ENCODE measurements at places on chromosomes 11 and 22. TPM values are rescaled to one million over a fixed set of nuclear protein-coding genes. Genes with fewer than 3 reads are reported as not detected.

Gene SLC22A25
- not detected for total RNA-seq

Gene CASP12
- 1.2 TPM for total RNA-seq

Gene TBX10
- total RNA-seq = not detected

Gene TRIM3
- total RNA-seq = 27.8 TPM

Gene DNAJB7
- not detected for total RNA-seq

- DNase-seq = no peak
Observed at GRCh38 chr11:18715476-18715875, 10.5 kb downstream of the IGSF22 start.

- DNase-seq = no peak
Observed at GRCh38 chr11:79616392-79616851, 175.6 kb upstream of the TENM4 start.

DNA sequence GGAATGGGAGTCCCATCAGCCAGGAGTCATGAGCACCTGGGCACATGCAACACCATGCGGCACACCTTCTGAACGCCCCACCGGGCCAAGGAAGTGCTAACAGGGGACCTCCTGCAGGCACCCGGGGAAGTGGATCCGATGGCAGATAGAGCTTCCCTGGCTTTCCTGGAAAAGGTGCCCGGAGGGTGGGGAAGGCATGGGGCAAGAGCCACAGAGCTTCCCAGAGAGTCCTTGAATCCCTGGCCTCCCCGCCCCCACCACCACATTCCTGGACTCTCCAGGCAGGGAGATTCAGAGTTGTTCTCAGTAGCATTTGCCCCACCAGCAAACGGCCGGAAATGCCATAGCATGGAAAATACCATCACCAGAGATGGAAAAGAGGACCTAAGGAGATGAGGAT lies 8.3 kb downstream of the TRIM29 start:
- no peak for DNase-seq

DNA sequence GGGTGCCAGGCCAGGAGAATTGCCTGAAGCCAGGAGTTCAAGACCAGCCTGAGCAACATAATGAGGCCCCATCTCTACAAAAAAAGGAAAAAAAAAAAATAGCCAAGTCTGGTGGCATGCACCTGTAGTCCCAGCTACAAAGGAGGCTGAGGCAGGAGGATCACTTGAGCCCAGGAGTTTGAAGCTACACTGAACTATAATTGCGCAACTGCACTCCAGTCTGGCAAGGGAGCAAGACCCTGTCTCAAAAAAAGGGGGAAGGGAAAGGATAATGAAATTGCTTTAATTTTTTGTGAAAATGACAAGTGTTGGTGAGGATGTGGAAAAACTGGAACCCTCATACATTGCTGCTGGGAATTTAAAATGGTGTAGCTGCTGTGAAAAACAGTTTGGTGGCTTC lies 19.2 kb downstream of the STK33 start:
- DNase-seq = no peak

- DNase-seq = no peak
Observed at GRCh38 chr11:16924826-16925560, 89.2 kb downstream of the PLEKHA7 start.

DNA sequence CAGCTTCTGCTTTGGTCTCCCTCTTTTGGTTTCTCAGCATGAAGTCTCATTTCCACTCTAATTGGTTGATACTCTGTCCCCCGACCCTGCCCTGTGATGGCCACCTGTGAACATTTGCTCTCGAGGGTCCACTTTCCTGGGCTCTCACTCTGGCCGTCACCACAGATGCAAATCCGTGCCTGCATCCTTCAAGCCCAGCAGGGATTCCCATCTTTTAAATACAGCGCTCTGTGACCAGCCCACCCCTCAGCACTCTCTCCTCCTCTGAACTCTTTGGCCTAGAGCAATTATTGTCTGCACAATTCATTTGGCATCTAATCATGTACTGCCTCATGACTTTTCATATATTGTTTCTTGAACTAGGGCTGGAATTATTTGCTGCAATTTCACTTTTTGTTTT lies 26.0 kb downstream of the PKNOX2 start:
- no peak for DNase-seq

DNA sequence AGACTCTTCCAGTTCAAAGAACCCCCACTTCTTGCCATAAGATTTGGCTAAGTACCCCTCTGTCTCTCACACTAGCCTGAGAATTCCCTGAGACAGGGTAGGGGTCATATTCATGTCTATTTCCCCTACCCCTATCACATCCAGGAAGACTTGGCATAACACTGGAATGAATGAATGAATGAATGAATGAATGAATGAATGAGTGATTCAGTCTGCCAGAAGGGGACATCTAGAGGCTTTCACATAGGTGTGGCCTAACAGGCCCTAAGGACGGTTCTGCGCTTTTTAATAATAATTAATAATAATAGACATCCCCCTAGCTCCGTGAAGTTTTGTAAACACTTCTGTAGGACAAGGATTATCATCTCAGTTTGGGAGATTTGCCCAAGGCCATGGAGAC lies 415.7 kb downstream of the TENM4 start:
- no peak for DNase-seq

- no peak for DNase-seq
Observed at GRCh38 chr11:2193099-2193887, 21.7 kb upstream of the TH start.

- no peak for DNase-seq
Observed at GRCh38 chr22:20084547-20085413, 4.7 kb downstream of the DGCR8 start.

DNA sequence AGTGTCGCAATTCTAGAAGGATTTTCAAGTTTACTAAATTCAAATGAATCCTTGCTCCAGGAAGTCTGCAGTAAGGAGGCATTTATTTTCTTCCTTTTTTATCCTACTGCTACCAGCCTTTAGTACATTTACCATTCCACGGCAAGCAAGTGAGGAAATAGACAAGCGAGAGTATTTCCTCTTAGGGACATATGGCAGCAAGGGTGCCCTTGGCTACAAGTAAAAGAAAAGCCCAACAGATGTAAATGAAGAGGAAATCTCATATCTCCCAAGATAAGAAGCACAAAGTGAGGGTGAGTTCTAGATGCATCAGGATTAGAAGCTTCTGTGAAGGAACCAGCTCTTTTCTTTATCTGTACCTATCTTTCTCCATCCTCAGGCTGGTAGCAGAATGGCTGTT lies 37.8 kb upstream of the FZD4 start:
- DNase-seq = no peak

GRCh38 chr11:7057641-7058040 lies 31.2 kb upstream of the RBMXL2 start:
- DNase-seq = no peak

DNA sequence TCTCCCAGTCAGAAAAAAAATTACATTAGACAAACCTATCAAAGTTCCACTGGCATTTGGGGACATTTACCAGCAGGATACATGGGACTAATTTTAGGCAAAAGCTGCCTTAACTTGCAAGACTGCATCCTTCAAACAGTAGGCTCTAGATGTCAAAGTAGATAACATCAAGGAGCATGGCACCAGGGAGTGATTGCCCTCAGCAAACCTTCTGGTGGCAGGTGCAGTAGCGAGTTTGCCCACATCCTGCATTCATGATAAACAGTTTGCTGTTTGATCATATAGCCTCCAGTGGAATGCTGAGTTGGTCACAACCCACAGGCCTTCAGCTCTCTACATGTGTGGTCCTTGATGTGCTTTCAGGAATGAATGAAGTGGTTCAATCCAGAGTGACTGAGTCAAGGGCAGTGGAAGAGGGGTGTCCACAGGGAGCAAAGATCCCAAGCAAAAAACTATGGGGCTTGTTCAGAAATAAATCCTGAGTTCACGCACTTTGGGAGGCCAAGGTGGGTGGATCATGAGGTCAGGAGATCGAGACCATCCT lies 12.0 kb downstream of the SCGB1D2 start:
- DNase-seq = peak; percentile 64

DNA sequence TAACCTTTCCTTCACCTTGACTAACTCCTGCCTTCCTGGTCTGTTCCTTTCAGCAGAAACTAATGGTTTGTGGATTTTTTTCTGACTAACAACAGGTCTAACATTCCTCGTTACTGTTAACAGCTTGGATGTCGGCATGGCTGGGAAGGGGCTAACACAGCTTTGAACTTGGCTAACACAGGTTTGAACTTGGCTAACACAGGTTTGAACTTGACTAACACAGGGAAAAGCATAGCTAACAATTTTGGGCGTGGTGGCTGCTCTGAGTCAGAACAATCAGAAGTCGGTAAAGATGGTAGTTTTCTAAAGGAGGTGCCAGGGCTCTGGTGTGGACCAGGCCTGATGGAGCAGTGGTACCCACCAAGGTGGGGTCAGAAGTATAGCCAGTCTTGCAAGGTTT lies 16.1 kb downstream of the MIAT start:
- no peak for DNase-seq

DNA sequence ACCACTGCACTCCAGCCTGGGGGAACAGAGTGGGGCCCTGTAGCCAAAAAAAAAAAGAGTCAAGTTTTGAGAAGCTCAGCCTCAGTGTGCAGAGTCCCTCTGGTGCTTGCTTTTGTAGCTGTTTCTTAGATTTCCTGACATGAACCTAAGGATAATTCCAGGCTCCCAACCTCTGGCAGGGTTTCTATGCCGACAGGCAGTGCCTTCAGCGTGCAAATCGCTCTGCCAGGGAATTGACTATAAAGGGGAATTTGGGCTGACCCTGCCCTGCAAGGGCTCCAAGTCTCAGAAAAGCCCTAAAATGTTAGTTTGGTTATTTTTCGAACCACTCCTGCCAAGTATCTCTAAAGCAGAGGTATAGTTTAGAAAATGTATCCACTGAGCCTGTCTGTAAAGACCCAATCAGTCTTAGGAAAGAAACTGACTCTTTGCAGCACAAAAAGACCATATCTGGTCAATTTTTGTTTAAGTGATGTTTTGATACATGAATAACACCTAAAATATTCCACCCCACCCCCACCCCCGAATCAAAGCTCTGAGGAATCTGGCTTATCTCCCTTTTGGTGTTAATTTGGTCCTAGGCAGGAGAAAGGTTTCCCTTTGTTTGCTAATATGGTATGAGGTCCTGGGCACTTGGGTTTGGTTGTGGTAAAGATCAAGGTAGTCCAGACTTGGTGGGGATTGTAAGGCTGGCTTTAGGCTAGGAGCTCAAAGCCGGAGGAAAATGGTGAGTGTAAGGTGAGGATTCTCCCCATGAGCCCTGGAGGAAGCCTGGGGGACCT lies 49.7 kb downstream of the ANO1 start:
- DNase-seq = no peak

GRCh38 chr11:46267930-46268329 lies 9.5 kb upstream of the CREB3L1 start:
- no peak for DNase-seq

- DNase-seq = no peak
Observed at GRCh38 chr11:128957202-128957482, 14.5 kb upstream of the TP53AIP1 start.

GRCh38 chr22:46069521-46070214 lies 80.7 kb upstream of the PPARA start:
- peak; percentile 97 for DNase-seq

GRCh38 chr11:90747057-90747456 lies 524.2 kb upstream of the CHORDC1 start:
- no peak for DNase-seq

GRCh38 chr11:33941637-33942160 lies 49.8 kb upstream of the LMO2 start:
- DNase-seq = no peak

- DNase-seq = no peak
Observed at GRCh38 chr11:19786644-19787043, 74.0 kb downstream of the NAV2 start.

- no peak for DNase-seq
Observed at GRCh38 chr11:74770456-74770855, 21.8 kb downstream of the RNF169 start.

- DNase-seq = no peak
Observed at GRCh38 chr22:33806191-33806590, 114.1 kb downstream of the LARGE1 start.

GRCh38 chr11:78281511-78281910 lies 92.8 kb downstream of the USP35 start:
- no peak for DNase-seq

DNA sequence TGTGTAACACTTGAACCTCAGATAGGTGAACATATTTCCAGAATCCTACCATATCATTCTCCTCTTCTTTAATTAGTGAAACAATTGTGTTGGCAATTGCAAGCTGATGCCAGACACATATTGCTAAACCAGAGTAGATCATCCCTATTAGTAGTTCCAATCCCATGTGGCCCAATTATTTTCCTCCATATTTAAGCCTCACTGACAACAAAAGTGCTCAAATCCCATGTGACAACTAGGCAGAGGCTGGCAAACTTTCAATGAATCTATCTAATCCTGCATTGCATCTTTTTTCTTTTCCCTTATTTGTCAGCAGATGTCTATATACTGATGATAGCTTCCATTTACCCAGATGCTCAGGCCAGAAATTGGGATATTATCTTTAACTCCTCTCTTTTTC lies 90.4 kb downstream of the GRIA4 start:
- DNase-seq = no peak

DNA sequence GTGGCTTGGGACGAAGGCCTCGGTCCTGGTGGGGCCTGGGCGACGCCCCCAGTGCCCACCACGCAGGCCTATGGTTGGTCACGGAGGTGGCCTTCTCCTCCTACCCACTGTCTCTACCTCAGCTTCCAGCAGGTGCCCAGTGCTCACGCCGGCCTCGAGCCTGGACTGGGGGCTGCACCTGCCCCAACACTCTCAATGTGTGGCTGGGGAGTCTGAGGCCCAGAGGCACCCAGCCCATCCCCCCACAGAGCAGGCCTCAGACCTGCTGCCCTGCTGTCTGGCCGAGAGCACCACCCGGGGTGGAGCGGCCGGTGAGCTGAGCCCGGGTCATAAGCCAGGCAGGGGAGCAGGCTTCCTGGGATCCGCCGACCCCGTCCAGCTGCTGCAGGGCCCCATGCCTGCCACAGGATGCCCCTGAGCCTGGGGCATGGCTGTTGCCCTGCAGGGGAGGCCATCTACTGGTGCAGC lies 28.6 kb upstream of the MUC5AC start:
- DNase-seq = no peak

GRCh38 chr11:69981119-69981784 lies 96.9 kb upstream of the ANO1 start:
- DNase-seq = no peak

DNA sequence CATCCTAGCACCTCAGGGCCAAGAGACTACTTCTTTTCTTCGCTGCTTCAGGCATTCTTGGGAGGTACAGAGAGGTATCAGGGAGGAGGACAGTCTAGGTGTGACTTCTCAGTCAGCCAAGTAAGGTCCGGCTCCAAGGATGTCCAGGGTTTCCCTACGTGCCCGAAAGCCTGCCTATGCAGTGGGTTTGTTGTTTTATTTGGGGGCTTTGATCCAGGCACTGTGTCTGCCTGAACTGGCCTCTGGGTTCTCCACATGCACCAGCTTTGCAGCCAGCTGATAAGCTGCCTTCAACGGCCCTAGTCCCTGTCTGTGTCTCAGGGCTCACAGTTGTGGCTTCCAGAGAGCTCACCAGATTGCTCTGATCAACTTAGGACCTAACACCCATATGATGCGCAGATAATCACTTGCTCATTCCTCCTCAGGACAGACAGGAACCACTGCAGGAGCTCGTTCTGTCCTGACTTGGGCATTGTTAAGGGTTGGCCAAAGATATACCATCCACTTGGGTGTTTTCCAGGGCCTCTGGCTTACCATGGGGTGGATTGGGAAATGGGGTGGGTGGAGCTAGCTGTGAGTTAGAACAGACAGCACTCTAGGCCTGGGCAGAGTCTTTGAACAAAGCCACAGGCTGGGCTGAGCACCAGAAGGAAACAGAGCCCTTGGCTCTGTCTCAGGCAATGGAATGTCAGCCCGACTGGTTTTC lies 45.5 kb upstream of the CRYBB3 start:
- DNase-seq = no peak

Measured in esophagus muscularis mucosa (tissue), 4 donors.